Putamen (tissue), 1 donor: ENCODE measurements at places on chromosomes 6 and 20.

DNA sequence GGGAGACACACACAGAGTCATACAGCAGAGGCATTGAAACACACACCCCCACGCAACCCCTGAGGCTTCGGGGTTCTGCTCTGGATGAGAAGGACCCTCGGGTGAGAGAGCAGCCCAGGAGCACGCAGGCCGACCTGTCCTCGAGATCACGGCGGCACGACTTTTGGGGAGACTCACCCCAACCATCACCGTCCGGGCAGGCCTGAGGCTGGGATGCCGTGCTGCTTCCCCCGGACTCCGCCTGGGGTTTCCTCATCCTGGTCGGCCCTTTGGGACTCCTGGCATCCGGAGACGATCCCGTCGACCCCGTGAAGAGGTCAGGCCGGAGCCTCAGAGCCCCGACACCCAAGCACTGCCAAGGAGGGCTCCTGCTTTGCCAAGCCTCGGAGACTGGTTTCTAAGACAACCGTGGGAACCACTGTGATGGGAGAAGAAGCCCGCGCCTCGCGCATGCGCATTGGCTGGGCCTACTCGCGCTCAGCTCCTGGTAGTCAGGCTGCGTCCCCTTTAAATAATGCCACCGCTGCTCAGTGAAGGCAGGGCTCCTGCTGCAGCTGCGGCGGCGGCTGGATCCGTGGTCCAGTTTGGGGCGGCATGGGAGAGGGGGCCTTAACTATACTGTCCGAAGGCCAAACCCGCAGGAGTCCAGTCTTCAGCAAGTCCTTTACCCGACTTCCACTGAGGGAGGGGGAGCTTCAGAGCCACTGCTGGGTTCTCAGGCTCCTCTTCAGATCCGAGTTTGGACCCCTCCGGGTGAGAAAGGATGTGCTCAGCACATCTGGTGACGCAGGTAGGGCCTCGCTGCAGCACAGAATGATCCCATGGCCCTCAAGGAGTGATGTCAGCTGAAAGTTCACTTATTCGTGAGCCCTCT is 171.4 kb upstream of the ZNF337 start:
- peak; percentile 87 for DNase-seq

DNA sequence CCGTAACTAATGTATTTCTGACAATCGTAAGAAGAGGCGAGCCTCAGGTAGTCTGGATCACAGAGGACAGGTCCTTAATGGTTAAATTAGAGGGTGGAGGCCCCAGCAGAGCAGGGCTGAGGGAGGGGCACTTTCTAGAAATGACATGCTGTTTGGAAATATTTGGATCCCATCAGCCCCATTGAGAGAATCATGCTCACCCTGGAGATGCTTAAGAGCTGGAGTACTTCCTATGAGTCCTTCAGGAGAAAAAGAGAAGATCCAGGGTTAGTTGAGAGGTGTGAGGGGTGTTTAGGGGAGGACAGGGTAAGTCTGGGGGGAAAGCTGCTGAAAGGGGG is 123.0 kb downstream of the TCP11 start:
- no peak for DNase-seq

DNA sequence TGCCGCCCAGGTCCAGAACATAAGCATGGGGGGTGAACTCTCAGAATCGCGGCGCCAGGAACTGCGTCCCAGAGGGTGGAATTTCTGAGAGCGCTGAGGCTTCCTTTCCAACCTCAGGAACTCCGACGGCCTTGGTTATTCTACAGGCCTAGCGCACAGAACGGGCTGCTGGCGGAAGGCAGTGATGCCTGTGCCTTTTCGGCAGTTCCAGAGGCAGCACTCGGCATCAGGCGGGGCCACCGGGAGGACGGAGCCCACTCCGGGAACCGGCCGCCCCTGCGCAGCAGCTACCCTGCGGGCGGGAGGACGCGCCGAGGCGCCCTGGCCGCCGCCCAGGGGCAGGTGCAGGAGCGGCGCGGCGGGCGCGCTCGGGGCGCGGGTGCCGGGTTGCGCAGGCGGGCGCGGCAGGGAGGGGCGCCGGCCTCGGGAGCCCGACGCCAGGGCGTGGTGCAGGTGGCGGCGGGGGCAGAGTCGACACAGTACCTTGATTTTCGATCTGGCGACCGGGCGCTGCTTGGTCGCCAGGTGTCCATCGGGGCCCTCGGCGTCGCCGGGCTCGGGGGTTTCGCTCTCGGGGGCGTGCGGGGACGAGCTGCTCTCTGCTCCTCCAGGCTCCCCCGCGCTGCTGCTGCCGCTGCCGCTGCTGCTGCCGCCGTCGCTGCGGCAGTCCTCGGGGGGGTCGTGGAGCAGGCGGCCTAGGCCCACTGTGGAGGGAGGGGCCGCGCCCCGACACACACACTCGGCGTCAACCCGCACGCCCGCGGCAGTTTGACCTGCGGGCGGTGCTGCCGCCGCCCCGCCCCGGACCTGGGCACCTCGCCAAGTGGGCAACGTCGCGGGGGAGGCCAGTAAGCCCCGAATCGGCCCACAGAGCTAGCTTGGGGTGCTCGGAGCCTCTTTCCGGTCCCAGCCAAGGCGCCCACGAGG is 1.3 kb downstream of the OVOL2 start:
- no peak for DNase-seq

DNA sequence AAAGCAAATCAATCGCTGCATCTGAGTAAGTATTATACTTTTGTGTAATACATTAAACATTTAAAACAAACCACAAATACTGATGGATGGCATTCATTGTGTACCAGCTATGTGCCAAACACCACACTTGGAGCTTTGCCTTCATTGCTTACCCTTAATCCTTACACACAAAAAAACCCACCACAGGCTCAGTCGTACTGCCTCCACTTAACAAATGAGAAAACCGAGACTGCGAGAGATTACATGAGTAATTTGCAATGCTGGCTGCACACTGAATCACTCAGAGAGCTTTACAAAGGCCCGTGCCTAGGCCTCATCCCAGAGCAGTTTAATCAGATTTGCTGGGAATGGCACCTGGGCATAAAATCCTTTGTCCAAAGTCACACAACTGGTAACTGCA is 130.5 kb downstream of the EDN1 start:
- DNase-seq: no peak

- DNase-seq: no peak
These were observed 99.3 kb downstream of the PAX1 start for GRCh38 chr20:21804802-21805201.
